Activated naive CD8-positive, alpha-beta T cell treated with anti-CD3 and anti-CD28 coated beads for 36 hours (primary cell): ENCODE measurements at places on chromosomes 12 and 14. TPM values are rescaled to one million over a fixed set of nuclear protein-coding genes. Genes with fewer than 3 reads are reported as not detected.
A peak's percentile ranks its signal among the peaks of the same experiment; 100 is the strongest.

GRCh38 chr12:54215989-54216796, 27.4 kb upstream of the SMUG1 start:
- DNase-seq, result peak; percentile 55

DNA sequence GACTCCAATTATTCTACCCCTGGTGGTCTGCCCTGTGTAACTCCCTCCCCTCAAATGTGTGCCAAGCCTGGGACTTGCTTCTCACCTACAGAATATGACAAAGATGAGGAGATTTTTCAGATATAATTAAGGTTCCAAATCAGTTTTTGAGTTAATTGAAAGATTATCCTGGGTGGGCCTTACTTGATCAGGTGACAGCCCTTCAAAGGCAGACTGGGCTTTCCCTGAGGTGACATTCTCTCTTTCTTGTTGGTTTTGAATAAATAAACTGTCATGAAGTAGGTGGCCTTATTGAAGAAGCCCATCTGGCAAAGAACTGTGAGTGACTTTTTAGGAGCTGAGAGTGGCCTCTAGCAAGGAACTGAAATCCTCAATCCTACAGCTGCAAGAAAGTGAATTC, 106.0 kb downstream of the BRMS1L start:
- no peak for DNase-seq

- no peak for DNase-seq
Measured at GRCh38 chr12:46450279-46450748, 77.7 kb upstream of the SLC38A2 start.

The TAS2R42 gene
- total RNA-seq, result not detected

- no peak for DNase-seq
Measured at GRCh38 chr12:52633383-52633782, 15.0 kb upstream of the KRT73 start.

- no peak for DNase-seq
Measured at GRCh38 chr14:59020382-59020781, 168.1 kb upstream of the DAAM1 start.

The TEX52 gene
- total RNA-seq, result not detected

DNA sequence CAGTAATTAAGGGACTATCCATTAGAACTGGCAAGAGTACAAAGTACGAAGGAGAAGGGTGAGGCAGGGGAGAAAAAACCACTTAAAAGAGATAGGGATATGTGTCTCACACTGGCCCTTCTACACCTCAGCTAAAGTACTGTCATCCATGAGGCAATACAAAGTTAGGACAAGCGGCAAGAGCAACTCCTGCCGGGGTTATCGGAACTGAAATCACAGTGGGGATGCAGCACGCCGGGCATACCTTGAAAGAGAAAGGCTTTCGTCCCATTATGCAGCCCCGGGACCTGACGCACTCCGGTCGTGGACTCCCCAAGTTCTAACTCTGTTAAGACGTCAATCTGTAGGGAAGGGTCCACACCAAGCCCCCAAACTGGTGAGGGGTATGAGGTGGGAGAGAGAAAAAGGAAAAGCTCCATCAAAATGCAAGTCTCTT, 1.1 kb downstream of the NELL2 start:
- DNase-seq, result peak; percentile 27

DNA sequence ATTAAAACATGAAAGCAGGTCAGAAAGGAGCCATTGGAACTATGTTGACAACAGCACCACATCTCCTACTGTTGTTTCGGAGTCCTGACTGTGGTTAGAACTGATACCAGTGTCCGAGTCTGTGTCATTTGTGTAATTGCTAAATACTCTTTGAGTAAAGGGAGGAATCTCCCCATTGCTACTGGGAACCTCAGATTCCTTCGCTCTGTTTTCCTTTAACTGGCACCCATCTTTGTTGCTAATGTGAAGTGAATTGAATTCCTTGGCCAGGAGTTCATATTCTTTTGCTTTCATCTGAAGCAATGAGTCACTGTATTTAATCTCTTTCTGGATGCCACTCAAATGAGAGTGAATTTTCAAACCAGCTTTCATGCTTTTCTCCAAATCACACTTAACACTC, 31.5 kb downstream of the RASSF9 start:
- no peak for DNase-seq

GRCh38 chr14:51117593-51117992, 22.7 kb upstream of the TRIM9 start:
- no peak for DNase-seq

GRCh38 chr12:132114667-132115066, 29.5 kb downstream of the DDX51 start:
- no peak for DNase-seq

DNA sequence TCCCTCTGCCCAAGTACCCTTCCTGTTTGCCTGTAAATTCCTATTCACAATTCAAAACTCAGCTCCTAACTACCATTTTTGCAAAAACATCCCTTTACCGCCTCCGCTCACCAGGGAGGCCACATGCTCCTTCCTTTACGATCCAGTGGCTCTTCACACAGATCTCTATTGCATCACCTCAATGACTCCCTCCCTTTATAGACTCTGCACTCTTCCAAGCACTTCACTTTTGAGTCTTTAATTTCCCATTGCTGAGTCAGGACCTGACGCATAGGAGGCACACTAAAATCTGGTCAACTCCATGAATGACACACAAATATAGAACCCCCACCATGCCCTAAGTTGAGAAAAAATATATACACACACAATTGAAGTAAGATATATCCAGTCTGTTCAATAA, 45.9 kb downstream of the PPP1R13B start:
- no peak for DNase-seq

DNA sequence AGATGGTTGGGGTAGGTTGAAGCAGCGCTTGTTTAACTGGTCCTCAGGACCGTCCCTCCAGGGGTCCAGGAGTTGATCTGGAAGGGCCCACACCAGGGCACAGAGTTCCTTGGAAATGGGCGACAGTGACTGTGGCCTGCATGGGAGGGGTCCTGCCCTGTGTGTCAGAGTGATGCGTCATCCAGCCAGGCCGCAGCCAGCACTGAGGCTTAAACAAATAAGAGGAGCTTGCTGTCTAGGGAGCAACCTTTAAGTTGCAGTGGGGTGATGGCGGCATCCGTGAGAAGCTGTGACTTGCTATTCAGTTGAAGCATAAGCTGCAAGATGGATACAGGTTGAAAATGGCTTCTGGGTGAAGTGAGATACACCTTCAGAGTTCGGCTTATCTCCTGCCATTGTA, 20.2 kb downstream of the DCAF4 start:
- no peak for DNase-seq

DNA sequence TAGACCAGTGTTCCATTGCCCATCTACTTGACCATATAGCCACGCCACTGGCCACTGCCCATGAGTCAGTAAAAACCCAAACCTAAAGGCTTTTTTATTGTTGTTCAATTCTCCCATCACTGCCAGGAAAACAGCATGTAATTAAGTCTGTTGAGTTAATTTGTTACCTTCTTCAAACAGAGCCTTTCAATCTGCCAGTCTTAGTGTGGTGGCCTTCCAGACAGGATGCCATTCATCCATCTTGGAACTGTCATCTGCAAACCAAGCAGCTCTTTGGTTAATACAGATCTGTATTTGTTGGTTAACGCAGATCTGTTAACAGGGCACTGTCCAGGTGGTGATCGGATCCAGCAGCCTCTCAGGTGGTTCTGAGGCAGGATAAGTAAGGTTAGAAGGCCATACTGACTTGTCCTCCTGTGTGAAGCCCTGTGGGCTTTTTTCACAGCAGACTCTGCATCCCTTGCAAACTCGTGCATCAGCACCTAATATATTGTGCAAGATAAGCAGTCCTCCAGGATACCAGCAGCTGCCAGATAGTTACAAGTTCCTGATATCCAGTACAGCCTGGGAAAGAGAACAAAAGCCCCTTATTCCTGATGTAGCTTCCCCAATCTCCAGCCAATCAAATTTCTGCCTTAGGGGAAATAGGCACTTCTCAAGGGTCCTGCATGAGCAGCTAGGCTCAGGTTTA, 59.1 kb upstream of the DHRS4 start:
- no peak for DNase-seq

The CCDC88C gene
- total RNA-seq, result 56.7 TPM

GRCh38 chr14:101372894-101373620, 188.2 kb upstream of the DIO3 start:
- no peak for DNase-seq

The PIANP gene
- 0.37 TPM for total RNA-seq

DNA sequence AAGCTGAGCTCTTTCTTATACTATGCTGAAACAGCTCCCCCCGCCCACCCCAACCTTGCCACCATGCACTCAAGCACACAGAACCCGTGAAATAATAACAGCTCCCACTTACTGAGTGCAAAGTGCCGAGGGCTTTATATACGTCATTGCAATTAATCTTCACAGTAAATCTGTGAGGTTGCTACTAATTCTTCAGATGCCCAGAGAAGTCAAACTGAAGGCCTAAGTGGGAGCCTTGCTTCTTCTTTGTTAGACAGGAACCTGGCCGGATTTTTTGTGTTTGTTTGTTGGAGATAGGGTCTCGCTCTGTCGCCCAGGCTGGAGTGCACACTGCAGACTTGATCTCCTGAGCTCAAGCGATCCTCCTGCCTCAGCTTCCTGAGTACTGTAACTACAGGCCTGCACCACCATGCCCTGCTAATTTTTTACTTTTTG, 34.0 kb downstream of the VCPKMT start:
- peak; percentile 55 for DNase-seq
